ENCODE measurements at places on chromosomes 7 and 10. TPM values are rescaled to one million over a fixed set of nuclear protein-coding genes. Genes with fewer than 3 reads are reported as not detected.

The PRRT4 gene
- not detected for polyA plus RNA-seq

The CFAP58 gene
- polyA plus RNA-seq: 0.24 TPM

The C10orf62 gene
- polyA plus RNA-seq: not detected

The KCNH2 gene
- polyA plus RNA-seq: not detected

The ASB15 gene
- polyA plus RNA-seq: not detected

The VPS37D gene
- not detected for polyA plus RNA-seq

The CLDN3 gene
- polyA plus RNA-seq: not detected

The HSPA14 gene
- polyA plus RNA-seq: 53.1 TPM

The ASB10 gene
- not detected for polyA plus RNA-seq

The PNLIPRP1 gene
- polyA plus RNA-seq: not detected

The INPP5A gene
- polyA plus RNA-seq: 0.42 TPM

DNA sequence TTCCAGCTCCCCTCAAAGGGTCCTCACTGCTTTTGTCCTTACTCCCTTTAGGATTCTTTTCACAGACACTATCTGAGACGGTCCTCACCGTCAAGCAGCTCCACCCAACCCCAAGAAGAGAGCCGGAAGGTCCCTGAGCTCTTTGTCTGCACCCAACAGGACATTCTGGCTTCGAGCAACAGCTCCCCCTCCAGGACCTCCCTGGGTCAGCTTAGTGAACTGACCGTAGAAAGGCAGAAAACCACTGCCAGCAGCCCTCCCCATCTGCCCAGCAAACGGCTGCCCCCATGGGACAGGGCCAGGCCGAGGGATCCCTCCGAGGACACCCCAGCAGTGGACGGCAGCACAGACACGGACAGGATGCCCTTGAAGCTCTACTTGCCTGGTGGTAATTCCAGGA lies 19.9 kb downstream of the MINDY4 start:
- DNase-seq: no peak

DNA sequence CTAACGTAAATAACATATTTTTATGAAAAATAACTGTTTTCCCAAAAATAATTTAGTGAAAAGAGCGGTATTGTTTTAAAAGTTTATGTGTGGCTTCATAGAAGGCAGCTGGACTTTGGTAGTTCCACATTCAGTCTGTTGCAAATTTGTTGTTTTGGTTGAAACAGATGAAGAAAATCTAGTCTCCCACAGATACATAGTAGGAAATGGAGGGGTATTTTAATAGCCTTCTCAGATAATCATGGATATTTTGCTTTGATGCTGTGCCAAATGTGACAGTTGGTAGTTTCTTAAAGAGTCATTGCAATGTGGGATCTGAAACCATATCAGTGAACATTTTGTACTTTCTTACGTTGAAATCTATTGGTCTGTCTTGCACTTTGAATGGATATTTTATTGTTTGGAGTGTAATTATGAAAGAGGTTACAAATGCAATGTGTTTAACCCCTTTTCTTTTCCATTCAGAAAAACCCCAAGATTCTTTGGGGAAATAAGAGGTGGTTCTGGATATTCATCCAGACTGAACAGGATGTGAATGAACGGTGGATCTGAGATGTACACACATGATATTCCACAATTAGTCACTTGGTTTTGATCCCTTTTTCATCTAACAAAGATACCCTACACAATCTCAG lies 10.4 kb downstream of the ZNF365 start:
- DNase-seq: no peak

GRCh38 chr7:100607111-100607510 lies 4.9 kb downstream of the PCOLCE start:
- DNase-seq: no peak

- no peak for DNase-seq
Measured at GRCh38 chr10:71222601-71223346, 10.4 kb downstream of the UNC5B start.

DNA sequence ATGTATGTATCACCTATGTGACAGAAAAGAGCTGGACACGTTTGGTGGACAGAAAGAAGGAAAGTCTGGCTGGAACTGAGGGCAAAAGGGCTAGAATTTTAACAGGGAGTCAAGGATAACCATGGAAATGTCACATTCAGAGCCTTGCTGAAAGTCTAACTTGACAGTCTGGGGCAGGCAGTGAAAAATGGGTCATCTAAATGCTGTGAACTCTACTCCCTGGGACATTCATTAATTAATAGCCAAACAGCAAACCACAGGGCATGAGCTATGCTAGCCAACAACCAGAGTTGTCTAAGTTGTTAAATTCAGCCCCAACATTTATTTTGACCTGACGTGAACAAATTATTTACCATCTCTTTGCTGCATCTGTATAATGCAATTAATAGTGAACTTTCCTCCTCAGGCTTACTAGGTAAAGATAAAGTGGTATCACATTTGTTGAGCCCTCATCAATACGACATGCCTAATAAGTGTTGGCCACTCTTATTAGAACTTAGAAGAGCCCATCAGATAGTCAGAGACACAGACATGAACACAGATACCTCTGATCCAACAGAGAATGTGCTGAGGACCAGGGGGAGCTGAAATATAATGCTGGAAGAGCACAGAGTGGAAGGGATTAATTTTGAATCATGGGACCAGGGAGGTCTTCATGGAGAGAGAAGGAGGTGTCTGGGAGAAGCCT lies 109.9 kb downstream of the SORCS1 start:
- DNase-seq: no peak

DNA sequence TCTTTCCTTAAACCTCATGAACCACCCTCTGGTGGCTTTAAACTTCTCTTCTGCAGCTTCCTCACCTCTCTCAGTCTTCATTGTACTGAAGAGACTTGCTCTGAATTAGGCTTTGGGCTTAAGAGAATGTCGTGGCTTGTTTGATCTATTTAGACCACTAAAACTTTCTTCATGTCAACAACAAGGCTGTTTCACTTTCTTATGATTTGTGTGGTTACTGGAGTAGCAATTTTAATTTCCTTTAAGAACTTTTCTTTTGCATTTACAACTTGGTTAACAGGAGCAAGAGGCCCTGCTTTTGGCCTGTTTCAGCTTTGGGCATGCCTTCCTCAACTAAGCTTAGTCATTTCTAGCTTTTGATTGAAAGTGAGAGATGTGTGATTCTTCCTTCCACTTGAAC lies 38.1 kb upstream of the CDHR3 start:
- peak; percentile 44 for DNase-seq

DNA sequence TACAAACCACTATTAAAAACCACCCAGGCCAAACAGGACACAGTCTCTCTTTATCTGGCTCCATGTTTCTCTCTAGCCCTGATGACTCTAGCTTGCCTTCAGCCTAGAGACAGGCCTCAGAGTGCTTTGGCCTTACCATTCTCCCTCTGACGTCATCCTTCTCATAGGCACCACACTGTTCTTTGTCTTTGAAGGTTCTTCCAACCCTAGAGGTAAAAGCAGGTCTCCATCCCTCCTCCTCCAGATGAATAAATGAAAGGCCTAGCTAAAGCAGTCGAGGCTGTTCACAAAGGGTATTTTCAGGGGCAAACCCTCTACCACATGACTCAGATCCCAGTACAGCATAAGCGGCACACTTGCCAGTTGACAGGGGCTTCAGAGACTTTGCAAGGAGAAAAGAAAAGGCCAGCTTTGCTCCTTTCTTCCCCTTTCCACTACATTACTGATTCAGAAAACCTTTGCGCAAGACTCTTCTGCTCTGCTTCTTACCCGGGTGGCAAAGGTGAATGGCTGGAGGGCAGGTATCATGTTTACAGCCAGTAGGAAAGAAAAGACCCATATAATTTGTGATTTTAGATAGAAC lies 14.8 kb downstream of the NFE2L3 start:
- no peak for DNase-seq

DNA sequence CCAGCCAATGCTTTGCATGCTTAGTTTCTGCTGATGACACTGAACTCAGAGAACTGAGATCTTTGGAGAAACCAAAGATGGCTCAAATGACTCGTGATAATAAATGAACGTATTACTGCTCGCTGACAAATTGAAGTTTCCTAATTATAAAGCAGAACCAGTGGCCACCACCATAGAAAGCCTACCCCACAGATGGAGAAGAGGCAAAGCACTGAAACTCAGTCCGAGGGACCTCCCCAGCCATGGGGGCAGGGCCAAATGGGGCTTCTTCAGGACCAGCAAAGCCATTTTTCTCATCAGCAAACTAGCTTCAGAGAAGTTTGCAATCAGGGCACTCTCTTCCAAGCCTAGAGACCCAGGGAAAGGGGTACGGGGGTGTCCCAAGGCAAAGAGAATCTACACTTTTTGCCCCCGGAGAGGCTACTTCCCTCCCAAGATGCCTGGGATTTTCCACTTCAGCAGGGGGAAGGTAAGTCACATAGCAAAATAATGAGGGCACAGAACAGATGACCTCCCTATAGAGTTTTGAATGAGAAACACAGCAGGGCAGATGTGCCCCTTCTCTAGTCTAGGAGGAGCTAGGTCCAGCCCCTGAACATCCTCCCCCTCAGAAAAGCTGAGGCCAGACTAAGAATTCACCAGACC lies 4.3 kb upstream of the IL6 start:
- DNase-seq: no peak

- DNase-seq: no peak
Measured at GRCh38 chr7:27647046-27647445, 15.6 kb downstream of the HIBADH start.

GRCh38 chr7:124246262-124246863 lies 213.5 kb upstream of the TMEM229A start:
- DNase-seq: no peak

DNA sequence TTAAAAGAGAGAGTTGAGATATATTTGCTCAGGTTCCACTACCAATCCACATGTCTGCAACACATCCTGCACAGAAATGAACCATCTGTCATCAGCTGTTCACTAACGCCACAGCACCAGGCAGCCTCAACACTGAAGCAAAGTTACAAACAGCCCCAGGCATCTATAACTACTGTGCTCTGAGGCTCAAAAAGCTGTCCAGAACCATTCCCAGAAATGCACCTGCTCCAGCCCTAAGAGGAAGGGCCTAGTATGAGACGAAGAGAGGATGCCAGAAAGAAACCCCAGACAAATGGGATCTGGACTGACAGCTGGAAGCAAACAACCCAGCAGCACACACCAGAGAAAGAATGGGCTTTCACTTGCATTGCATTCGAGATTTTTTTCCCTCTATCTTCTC lies 159.3 kb downstream of the ELMO1 start:
- no peak for DNase-seq

DNA sequence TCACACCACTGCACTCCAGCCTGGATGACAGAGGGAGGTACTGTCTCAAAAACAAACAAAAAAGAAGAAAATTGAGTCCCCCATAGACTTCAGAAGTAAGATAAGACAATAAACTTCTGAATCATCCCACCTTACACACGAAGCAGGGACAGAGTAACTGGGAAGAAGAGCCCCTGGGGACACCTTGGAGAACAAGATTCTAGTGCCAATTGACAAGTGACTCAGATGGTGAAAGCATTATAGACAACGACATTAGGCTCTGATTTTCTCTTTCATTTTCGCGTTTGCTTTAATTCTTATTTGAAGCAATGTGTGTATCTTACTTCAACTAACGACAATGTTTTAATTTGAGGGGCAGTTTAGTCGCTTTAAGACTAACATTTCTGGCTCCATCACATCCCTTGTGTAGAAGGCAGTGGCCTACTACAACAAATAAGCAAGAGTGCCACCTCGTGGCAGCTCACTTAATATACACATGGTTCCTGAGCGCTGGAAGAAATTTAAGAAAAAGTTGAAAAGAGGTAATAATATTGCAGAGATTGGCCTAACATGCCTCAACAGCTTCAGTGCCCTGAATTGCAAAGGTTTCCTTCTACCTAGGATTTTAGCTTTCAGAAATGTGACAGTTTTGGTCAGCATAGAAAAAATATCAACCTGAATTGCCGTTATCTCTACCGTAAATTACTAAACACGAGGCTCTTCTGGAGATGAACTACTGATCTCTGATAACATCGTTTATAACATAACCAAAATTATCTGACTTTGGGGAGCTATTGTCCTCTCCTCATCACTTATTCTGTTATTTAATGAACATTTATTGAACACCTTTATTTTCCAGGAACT lies 36.7 kb downstream of the ASNS start:
- peak; percentile 9 for DNase-seq

GRCh38 chr10:60312818-60313588 lies 76.7 kb downstream of the ANK3 start:
- DNase-seq: no peak

- no peak for DNase-seq
Measured at GRCh38 chr7:151107882-151108281, 21.6 kb downstream of the AGAP3 start.

DNA sequence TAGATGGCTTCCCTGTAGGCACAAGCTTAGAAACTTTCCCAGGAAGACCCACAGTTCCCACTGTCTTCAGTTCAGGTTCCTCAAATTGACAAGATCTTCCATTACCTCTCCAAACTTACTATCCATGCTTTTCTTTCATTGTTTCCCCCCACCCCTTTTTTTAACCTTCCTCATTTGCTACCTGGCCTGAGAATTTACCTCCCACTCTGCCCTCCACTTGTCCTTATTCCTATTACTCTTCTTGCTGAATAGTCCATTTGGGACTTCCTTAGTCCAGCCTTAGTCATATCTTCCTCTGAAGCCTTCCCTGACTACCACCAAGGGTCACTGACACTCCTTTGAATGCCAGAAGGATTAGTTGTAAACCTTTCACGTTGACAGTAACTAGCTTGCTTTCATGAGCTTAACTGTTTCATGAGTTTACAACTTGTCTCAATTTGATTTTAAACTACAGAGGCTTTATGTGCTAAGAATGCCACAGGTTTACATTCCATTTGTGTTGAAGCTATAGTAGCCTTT lies 1.2 kb upstream of the CALU start:
- DNase-seq: no peak

GRCh38 chr10:12588091-12588860 lies 238.9 kb downstream of the CAMK1D start:
- no peak for DNase-seq

- DNase-seq: no peak
Measured at GRCh38 chr7:15603124-15603523, 41.3 kb upstream of the AGMO start.

- DNase-seq: no peak
Measured at GRCh38 chr7:23267357-23267756, 20.8 kb downstream of the GPNMB start.

DNA sequence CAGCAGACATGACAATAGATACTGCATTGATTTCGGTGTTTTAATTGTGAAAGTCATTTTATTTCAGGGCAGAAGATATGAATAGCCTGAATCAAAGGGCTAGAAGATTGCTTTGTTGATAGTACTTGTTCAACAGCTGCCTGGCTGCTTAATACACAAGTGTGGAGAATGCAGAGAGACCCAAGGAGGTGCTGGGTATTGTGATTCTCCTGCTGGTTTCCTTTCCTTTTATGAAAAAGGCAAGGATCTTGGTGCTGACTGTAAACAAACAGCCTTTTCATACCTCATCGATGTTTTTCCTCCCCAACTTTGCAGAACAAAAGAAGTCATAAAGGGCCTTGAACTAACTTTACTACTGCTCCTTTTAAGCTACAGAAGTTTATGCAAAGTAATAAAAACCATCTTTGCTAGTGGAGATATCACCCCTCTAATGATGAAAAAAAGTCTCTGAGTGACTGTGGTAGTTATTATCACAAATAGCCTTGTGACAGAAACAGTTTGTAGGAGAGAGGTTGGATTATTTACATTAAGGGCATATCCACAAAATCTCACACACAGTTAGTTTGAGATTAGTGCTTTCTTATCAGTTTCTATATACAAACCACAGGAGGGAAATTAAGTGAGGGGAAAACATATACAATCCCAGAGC lies 800.0 kb downstream of the LRMDA start:
- DNase-seq: no peak

- DNase-seq: no peak
Measured at GRCh38 chr7:82511542-82511941, 68.0 kb upstream of the CACNA2D1 start.

- no peak for DNase-seq
Measured at GRCh38 chr7:152673897-152674296, 2.0 kb downstream of the XRCC2 start.

GRCh38 chr7:148473703-148474480 lies 116.7 kb upstream of the C7orf33 start:
- no peak for DNase-seq
